ENCODE measurements at places on chromosomes 16 and 17. TPM values are rescaled to one million over a fixed set of nuclear protein-coding genes. Genes with fewer than 3 reads are reported as not detected.

OMG gene
- total RNA-seq, result under 0.01 TPM

MAPT gene
- under 0.01 TPM for total RNA-seq

TMEM88 gene
- 27.0 TPM for total RNA-seq

PRSS22 gene
- not detected for total RNA-seq

PRAC1 gene
- not detected for total RNA-seq

C16orf78 gene
- not detected for total RNA-seq

SOX9 gene
- 0.15 TPM for total RNA-seq

KRTAP3-3 gene
- not detected for total RNA-seq

DGKE gene
- total RNA-seq, result 11.4 TPM

ABCC12 gene
- not detected for total RNA-seq

C16orf89 gene
- total RNA-seq, result not detected

PRSS53 gene
- total RNA-seq, result 0.32 TPM

MARVELD3 gene
- not detected for total RNA-seq

PRR15L gene
- total RNA-seq, result not detected

TPPP3 gene
- 0.15 TPM for total RNA-seq

CES4A gene
- 0.91 TPM for total RNA-seq

SCGB1C2 gene
- not detected for total RNA-seq

FOXN1 gene
- total RNA-seq, result not detected

SLFN12 gene
- 86.5 TPM for total RNA-seq

Measured in epithelial cell of umbilical artery (primary cell).